ENCODE measurements at places on chromosomes 6 and 20.
A peak's percentile ranks its signal among the peaks of the same experiment; 100 is the strongest.

GRCh38 chr6:43544461-43544860 lies 27.6 kb downstream of the POLR1C start:
- DNase-seq = no peak

DNA sequence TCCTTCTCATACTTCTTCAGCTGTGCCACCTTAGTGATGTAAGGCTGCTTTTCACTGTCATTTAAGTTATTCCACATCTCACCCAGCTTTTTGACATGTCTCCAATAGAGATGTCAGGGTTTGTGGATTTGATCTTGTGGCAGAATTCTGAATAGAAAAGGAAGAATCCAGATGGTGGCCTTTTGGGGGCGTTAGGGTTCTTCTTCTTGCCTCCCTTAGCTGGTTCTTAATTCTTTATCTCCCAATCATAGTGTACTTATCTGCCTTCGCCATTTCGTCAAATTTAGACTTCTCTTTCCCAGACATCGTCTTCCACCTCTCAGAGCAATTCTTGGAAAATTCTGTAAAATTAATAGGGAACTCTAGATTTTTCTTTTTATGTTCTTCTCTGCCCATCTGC lies 422.9 kb downstream of the GJA1 start:
- no peak for DNase-seq

GRCh38 chr6:164124986-164125385 lies 710.5 kb downstream of the QKI start:
- no peak for DNase-seq

- DNase-seq = no peak
Observed at GRCh38 chr6:85424981-85425380, 24.9 kb upstream of the NT5E start.

DNA sequence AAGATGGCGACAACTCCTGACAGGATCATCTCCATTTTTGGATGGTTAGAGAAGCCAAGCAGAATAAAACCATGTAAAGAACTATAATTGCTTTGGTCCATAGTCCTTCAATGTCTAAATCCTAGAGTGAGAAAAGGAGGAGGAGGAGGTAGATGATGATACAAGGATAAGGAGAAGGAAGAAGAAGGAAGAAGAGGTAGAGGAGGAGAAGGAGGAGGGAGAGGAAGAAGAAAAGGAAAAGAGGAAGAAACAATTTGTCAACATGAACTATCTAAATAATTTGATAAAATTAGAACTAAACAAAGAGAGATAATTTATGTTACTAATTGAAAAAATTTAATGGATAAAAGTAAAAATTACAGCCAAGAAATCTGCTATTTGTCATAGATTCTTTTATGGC lies at the start of gene OR2W1:
TSS of gene OR2W1 (minus strand) at position 101 of the 400 bp plus-strand sequence. CDS start at position 101, 0 bp downstream.
- DNase-seq = no peak

GRCh38 chr6:50185006-50185405 lies 135.3 kb upstream of the DEFB112 start:
- no peak for DNase-seq

GRCh38 chr6:134464690-134465411 lies 146.9 kb upstream of the SGK1 start:
- no peak for DNase-seq

- no peak for DNase-seq
Observed at GRCh38 chr6:83854766-83855165, 1.6 kb downstream of the RIPPLY2 start.

- no peak for DNase-seq
Observed at GRCh38 chr6:6981681-6982322, 126.0 kb upstream of the RREB1 start.

- no peak for DNase-seq
Observed at GRCh38 chr20:49684335-49684997, 29.2 kb downstream of the B4GALT5 start.

DNA sequence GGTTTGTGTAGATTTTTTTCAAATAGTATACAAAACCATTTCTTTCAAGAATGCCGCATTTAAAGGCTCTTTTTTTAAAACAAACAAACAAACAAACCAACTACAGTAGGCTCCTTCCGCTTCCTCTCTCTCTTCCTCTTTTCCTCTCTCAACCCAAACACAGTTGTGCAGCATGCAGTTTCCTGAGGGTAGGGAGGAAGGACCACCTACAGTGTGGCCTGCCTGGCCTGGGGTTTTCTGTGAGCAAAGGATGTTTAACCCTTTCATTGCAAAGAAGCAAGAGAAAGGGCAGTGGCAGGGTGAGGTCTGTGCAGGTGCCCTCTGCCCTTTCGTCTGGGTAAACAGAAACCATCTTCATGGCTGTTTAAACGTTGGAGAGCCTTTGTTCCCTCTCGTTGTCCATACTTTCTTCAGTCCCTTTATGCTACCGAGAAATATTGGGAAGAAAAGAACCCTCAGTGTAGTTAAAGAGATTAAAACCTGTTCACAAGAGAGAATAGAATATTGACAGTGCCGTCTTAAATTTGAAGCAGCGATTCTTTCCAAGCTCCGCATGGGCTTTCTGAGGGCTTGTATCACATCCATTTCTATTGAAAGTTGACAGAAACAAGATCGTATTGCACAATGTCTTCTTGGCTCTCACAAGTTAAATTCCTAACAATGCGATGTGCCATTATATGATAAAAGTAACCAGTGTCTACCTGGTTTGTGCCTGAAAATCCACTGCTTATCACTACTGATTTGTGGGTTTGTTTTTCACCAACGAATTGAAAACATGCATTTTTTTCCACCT lies 215.5 kb upstream of the SNX9 start:
- DNase-seq = no peak

- no peak for DNase-seq
Observed at GRCh38 chr6:151359486-151359885, 31.9 kb downstream of the ZBTB2 start.

DNA sequence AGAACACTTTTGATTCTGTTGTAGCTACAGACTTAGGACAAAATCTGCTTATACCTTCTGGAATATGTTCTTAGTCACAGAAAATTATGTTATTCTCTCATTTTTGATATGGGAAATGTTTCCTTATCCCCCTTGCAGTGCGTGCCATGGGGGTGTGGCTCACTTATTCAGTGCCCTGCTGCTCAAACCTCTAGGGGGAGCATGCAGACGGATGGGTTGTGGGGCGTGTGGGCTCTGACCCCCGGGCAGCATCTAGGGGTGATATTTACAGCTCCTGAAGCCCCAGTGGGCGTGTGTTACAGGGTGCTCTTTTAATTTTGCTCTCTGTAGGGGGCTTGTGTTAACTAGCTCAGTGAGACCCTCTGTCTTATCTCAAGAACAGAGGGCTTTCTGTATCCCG lies 61.3 kb upstream of the FERMT1 start:
- no peak for DNase-seq

DNA sequence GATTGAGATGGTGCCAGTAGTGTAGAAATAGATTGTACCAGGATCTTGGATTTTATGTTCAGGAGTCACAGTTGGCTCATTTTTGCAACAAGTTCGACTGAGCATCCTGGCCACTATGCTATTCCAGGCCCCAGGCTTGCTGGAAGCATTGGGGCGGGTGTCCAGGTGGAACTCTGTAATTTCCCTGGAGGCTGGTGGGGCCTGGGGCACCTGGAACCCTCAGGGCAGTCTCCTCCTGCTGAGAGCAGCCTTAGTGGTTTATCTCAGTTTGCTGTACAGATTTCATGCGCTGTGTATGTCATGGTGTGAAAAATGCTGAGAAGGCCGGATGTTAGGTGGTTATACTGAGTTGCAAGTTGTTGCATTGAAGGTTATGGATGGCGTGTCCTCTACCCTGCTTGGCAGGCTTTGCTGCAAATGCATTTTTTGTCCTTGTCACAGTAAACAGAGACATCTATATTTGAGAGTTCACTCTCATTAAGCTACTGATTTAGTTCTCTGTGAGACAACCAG lies 135.1 kb upstream of the MYLIP start:
- DNase-seq = no peak

- no peak for DNase-seq
Observed at GRCh38 chr6:149716181-149716963, 1.5 kb downstream of the LATS1 start.

DNA sequence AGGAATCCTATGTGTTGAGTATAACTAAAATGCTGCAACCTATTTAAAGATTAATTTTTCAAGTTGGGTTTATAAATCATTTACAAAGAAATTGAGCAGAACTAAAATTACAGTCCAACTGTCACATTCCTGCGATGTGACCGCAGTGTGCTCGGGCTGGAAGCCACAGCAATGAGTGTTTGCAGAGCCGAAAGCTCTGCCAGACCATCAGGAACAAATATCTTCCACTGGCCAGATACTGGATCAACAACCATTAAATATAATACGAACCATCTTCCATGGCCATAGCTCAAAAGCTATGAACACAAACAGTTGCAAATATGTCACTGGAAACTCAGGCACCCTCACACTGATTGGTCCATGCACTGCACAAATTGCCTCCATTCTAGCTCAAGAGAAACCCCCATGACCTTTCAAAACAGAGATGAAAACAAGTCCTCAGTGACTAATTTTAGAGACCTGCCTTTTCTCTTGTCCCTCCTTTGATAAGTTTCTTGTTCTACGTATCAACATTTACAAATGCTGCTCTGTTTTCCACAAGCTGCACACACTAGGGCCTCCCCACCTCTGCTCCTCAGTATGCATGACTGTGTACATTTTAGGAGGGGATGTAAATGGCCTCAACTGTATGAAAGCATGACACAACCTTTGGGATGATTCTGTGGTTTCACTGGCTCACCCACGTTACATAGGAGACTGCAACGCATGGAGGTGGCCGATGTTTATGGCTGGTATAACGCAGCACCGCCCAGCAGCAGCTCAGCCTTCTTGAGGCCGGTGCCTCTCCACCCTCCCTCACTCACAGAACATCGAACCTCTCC lies 171.7 kb downstream of the WDR27 start:
- no peak for DNase-seq

- no peak for DNase-seq
Observed at GRCh38 chr6:15713325-15713724, 50.5 kb upstream of the DTNBP1 start.

- DNase-seq = no peak
Observed at GRCh38 chr20:60765821-60766403, 486.1 kb upstream of the CDH4 start.

GRCh38 chr20:49749625-49750024 lies 35.9 kb upstream of the B4GALT5 start:
- no peak for DNase-seq

DNA sequence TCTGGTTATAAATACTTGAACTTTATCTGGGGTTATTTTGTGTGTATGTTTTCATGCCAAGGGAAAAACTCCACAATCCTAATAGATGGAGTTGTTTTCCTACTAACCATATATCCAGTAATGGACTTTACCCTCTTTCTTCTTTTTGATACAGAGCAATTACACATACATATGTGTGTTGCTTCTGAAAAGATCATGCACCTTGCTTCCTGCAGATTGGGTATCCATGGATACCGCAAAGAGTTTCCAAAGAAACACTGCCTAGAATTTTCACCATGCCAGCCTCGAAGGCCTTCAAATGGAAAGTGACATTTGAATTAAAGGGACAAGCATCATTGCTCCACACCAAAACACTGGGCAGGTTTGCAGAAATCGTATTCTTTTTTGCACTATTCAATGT lies 26.8 kb downstream of the HDDC2 start:
- DNase-seq = no peak

DNA sequence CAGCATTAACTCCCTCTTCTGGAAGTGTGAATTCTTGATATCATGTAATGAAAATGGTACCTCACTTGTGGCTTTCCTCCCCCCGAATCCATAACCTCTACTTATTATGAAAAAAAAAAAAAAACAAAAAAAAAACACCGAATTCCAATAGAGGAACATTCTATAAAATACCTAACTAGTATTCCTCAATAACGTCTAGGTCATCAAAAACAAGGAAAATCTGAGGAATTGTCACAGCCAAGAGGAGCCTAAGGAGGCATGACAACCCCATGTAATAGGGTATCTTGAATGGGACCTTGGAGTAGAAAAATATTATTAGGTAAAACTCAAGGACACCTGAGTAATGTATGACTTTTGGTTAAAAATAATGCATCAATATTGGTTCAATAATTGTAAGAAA lies 38.9 kb upstream of the POLR1H start:
- DNase-seq = no peak

DNA sequence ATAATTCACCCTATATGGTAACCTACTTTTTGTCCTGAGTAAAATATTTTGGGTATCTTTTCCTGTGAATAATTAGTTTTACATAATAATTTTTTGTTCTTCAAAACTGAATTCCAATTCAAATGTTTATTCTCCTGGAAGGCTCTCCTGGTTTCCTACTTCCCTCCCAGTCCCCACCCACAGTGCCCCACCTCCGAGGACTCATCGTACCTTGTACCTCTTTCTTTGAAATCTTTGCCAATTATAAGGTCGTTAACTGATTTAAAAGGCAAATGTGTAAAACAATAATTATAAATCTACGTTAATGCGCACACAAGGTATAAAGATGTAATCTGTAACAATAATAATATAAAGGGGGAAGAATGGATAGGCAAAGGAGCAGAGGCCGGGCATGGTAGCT lies 40.5 kb upstream of the VEGFA start:
- no peak for DNase-seq

- DNase-seq = no peak
Observed at GRCh38 chr6:32879691-32880090, 25.7 kb downstream of the PSMB9 start.

DNA sequence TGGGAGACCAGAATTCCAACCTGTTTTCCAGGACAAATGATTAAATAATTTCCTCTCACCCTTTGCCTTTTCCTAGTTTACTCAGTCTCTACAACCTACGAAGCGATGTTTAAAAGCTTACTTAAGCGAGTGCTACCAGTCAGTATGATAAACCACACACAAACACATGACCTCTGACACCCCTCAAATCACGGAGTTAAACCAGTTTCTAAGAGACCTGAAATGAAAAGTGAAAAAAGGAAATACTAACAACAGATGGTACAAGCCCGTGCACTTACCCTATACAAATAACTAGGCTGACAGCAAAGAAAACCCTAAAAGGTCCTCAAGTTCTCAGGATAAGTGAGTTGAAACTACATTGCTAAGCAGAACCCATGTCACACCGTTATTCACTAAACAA lies 7.7 kb downstream of the TNFRSF21 start:
- DNase-seq = no peak

- no peak for DNase-seq
Observed at GRCh38 chr6:127352524-127352923, 9.1 kb upstream of the ECHDC1 start.

- peak; percentile 25 for DNase-seq
Observed at GRCh38 chr6:33761922-33762629, 15.4 kb upstream of the IP6K3 start.

DNA sequence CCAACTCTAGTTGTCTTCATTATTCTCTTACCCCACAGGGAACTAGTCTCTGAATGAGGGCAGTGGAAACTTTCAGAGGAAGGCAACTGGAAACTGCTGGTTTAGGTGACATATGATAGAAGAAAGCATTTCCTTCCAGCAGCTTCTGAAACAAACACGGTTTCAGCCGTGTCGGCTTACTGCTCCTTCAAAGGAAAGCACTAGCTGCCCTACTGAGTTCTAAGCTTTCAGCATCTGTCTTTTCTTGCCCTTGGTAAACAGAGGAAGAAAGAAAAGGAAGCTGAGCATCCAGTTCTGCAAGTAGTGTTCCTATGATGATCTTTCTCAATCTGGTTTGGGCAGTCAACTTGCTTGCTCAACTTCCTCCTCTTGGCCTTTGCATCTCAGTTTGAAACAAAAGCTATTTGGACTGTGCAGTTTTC lies 117.5 kb upstream of the CEP85L start:
- DNase-seq = no peak

- no peak for DNase-seq
Observed at GRCh38 chr20:10660661-10661060, 13.1 kb downstream of the JAG1 start.

GRCh38 chr6:107801173-107801886 lies 22.8 kb downstream of the SCML4 start:
- DNase-seq = no peak

- DNase-seq = no peak
Observed at GRCh38 chr6:47129129-47129528, 87.0 kb upstream of the ADGRF1 start.

Data from NCI-H748 treated with DMSO at 0.1 percent for 48 hours (cell line).